ENCODE measurements at places on chromosomes 13 and 19.

DNA sequence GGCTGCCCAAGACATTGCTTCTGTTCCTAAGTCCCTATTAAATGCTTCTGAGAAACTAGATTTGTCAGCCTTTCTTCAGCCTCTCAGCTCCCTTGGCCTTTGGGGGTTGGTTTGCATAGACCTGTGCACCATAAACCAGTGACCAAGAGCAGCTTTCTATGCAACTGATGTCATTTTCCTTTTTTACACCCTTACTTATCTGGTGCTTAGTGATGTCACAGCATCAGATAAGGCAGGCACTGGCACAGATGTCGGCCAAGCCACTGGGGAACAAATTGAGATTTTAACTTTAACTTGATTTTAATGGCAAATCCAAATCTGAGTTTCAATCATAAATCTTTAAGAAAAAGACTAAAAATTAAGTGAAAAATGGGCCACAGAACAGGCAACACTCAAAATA lies 59.8 kb downstream of the RUBCNL start:
- DNase-seq: no peak

GRCh38 chr13:19927117-19927748 lies 31.3 kb upstream of the ZMYM2 start:
- no peak for DNase-seq

GRCh38 chr13:76846363-76846762 lies 39.8 kb downstream of the KCTD12 start:
- no peak for DNase-seq

GRCh38 chr13:106599875-106600797 lies 32.2 kb upstream of the ARGLU1 start:
- no peak for DNase-seq

GRCh38 chr13:114049026-114049425 lies 75.2 kb upstream of the C13orf46 start:
- DNase-seq: peak; percentile 45

DNA sequence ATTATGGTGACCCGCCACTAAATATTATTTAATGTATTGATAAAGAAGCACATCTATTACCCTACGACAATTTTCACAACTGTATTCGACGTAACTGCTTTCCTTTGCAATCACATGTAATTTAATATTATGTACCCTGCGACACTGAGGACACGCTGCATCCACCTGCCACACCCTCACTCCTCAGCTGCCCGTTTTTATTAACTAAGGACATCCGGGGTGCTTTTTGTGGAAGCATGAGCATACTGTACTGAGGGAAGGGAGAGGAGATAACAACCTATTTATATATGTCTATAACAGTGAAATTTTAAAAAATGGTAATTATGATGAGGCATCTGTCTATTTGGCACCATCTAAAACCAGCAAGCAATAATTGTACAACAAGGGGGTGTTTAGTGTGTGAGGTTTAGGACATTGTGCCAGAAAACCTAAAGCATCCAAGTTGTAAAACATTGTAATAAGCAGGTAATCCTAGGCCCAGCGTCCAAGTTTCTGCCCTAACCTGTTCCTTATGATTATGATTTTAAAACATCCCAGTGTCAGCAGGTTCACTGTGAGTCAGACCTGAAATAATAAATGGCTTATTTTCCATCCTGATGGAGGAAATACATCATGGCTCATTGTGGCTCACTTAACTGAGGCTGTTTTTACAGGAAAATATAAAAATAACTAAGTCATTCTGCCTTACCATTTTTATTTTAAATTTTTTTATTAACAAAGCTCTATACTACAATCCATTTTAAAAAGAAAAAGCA lies 56.3 kb downstream of the FOXO1 start:
- DNase-seq: no peak

GRCh38 chr13:89687066-89687465 lies 1660.4 kb upstream of the MIR17HG start:
- no peak for DNase-seq

GRCh38 chr13:61761690-61762089 lies 346.0 kb upstream of the PCDH20 start:
- no peak for DNase-seq

- no peak for DNase-seq
These were observed 801.2 kb upstream of the SLITRK1 start for GRCh38 chr13:84683448-84683847.

GRCh38 chr13:49746111-49746510 lies 46.4 kb downstream of the KPNA3 start:
- DNase-seq: no peak

DNA sequence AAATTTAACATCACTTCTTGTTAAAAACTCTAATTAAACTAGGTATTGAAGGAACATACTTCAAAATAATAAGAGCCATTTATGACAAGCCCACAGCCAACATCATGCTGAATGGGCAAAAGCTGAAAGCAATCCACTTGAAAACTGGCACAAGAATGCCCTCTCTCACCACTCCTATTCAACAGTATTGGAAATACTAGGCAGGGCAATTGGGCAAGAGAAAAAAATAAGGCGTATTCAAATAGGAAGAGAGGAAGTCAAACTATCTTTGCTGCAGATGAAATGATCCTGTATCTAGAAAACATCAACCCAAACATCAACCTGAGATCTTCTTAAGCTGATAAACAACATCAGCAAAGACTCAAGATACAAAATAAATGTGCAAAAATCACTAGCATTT lies 15.6 kb upstream of the LILRB1 start:
- DNase-seq: no peak

DNA sequence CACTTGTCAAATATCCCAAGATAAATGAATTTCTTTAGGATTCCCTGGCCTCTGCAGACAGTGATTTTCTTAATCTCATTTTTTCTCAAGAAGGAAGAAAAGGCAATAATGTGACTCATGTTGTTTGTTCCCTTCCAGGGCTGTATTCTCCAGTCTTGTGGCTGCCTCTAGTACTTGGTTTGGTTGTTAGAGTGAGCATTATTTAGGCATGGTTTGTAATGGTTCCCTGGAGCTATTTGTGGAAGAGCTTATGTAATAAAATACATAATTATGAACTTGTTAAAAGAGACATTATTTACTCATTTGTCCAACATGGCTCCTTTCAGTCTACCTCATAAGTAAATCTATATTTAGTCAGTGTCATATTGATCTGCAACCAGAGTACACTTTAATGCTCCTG lies 270.4 kb downstream of the DCT start:
- no peak for DNase-seq

GRCh38 chr13:50721672-50721992 lies 121.9 kb downstream of the DLEU7 start:
- no peak for DNase-seq

DNA sequence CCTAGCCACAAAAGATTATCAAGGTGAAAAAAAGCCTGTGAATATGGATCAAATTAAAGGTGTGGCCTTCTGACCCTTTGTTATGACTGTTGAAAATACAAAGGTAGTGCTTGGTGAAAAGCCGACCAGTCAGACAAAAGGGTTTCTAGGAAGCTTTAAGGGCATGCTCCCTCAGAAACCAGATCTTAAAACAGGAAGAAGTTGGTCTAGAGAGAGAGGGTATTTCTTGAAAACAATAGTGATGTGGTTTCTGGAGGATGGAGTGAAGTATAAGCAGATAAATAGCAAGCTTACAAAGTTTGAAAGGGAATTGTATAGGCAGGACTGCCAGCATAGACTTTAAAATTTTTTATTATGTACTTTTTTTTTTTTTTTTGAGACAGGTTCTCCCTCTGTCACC lies 5.0 kb upstream of the EID2 start:
- no peak for DNase-seq

- no peak for DNase-seq
These were observed 12.5 kb downstream of the APBA3 start for GRCh38 chr19:3748965-3749364.

GRCh38 chr19:4474514-4475022 lies 2.5 kb downstream of the HDGFL2 start:
- DNase-seq: no peak

- DNase-seq: no peak
These were observed at the start of gene CEACAM6 for GRCh38 chr19:41755328-41755913. TSS of gene CEACAM6 (plus strand) at chr19:41755530. CDS start at chr19:41755639, 109 bp downstream.

GRCh38 chr19:11261971-11262839 lies at the start of gene DOCK6:
TSS of gene DOCK6 (minus strand) at chr19:11262524. CDS start at chr19:11262440, 84 bp downstream.
- peak; percentile 19 for DNase-seq

- no peak for DNase-seq
These were observed 13.9 kb downstream of the CAPN12 start for GRCh38 chr19:38730470-38730730.

DNA sequence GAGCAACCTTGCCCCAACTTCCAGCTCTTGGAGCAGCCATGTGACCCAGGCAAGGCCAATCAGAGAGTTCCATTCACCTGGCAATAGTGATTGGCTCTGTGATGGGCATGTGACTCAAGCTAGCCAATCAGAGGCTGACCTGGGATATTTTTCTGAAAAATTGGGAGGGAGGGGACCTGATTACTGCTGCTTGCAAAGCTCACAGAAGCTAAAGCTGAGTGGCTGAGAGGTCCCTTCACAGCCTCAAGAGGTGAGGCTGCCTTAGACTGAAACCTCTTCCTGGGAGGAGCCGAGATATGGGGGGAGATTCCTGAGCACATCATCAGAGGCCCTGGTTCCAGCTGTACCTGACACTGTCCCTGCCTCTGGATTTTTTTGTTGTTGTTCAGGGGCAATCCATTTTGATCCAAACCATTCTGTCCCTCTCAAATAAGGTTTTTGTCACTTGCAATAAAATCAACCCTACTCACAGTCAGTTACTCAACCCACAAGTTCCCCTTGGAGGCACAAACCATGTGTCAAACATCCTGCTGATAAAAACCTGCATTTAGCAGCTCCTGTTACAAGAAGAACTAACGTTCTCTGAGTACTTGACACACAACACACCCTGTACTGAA lies 4.8 kb downstream of the CIB3 start:
- DNase-seq: no peak

DNA sequence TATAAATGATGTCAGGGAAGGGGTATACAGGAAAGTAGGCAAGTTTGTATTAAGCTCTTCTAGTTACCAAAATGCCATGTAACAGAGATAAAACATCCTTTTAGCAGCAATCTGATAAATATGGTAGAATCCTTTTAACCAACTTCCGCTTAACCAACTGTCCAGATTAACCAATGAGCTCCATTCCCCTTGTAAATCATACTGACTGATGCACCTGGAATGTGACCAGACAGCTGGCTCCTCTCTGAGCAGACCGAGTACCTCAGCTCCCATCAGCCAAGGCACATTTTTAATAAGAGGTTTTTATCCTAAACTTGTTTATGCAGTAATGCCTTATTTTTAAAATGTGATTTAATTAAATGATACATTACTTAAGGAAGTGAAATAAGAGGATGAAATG lies 66.4 kb downstream of the KLF12 start:
- DNase-seq: no peak

DNA sequence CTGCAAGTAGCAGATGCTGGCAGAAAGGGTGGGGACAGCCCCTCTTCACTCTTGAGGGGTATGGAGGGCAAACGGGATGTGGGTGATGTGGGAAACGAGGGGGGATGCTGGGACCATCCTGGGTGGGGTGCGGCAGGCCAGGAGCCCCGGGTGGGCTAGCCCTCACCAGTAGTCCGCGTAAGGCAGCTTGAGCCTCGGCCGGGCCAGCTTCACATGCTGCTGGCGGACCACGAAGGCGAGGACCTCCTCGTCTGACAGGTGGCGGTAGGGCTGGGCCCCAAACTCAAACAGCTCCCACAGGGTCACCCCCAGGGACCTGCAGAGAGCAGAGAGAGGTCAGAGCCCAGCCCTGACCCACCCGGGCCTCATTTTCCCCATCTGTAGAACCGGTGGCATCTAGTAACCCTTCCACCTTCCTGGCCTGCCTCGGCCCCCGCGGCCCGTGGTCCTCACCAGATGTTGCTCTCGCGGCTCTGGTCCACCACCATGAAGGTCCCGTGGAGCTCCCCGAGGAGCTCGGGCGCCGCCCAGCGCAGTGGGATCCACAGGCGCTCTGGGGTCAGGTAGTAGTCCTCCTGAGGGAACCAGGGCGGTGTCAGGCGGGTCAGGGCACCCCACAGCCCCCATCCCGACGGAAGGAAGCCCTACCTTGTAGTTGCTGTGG lies 10.7 kb downstream of the LMTK3 start:
- no peak for DNase-seq

DNA sequence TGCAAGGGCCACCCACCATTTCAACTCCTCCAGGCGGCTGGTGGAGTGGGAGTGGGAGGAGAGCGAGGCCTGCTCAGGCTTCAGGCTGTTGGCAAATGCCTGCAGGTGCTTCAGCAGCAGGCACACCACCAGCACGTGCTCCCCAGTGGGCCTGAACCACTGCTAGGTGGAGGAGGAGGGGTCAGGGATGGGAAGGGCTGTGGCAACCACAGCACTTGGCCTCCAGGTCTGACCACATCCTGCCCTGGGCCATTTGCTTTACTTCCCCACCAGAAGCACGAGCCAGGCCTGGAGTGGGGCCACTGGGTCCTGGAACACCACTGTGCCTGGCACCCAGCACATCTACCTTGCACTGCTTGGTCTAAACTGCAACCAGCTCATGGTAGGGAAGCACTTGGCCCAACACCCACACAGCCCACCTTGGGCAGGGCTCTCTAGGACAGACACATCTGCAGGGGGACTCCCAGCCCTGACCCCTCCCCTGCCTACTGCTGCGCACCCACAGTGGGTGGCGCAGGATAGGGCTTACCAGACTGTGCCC lies 26.2 kb downstream of the TUBA3C start:
- no peak for DNase-seq

GRCh38 chr13:27404680-27405079 lies 19.7 kb upstream of the GTF3A start:
- DNase-seq: no peak
